ENCODE measurements at places on chromosomes 2 and 18.
A peak's percentile ranks its signal among the peaks of the same experiment; 100 is the strongest.

DNA sequence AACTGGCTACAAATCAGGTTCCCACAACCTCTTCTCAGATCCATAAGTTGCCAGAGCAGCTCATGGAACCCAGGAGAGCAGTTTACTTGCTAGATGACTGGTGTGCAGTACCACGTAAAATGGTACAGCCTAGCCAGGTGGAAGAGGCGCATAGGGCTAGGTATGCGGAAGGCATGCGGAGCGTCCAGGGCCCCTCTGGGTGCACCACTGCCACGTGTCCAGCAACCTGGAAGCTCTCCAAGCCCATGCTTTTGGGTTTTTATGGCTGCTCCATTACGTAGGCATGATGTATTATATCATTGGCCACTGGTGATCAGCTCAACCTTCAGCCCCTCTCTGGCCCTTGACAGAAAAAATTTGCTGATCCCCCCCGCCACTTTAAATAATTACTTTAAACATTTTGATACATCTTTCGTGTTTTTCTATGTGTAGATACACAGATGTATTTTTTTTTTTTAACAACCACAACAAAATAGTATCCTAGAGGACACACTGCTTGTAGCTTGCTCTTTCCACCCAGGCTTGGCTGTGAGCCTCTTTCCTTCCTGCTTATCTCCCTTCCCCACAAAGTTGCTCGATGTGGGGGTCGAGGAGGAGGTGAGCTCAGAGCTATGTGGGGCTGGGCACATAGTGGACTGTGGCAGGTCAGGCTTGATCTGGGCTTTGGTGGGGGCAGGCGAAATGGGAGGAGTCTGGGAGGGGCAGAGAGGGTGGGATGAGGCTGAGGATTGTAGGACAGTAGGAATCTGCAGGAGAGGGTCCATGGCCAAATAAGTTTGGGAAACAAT is 65.4 kb upstream of the MCFD2 start:
- DNase-seq: no peak

- DNase-seq: no peak
These were observed 167.1 kb downstream of the ESCO1 start for GRCh38 chr18:21433436-21433835.

- no peak for DNase-seq
These were observed 68.2 kb downstream of the UBR3 start for GRCh38 chr2:169895294-169895985.

GRCh38 chr2:230268606-230269243 is 43.2 kb downstream of the SP140 start:
- no peak for DNase-seq

DNA sequence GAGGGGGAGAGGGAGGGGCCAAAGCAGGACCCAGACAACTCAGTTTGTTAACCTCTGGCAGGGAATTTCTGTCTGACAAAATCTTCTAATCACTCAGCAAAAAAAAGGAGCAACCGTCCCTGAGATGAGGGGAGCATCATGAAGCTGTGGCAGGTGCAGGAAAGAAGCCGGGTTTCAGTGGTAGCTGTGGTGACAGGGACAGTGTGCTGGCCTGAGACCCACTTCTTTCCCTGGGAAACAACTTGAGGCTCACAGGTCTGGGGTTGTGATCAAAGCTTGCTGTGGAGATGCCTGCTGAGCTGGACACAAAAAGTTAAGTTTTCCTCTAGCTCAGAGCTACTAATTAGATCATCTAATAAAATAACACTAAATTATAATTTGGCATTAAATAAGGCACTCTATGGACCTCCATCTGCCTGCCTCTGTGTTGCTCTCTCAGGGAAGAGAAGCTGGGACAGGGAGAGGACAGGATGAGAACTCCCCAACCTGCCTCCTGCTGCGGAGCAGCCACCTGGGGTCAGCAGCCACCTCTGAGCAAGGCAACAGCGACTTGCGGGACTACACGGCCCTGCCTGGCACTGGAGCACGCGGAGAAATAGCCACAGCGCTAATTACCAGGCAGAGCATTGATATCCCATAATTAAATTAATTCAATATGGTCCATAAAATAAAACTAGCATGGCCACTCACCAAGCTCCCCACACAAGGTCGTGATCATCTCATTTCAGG is 104.6 kb upstream of the TEX51 start:
- DNase-seq: no peak

DNA sequence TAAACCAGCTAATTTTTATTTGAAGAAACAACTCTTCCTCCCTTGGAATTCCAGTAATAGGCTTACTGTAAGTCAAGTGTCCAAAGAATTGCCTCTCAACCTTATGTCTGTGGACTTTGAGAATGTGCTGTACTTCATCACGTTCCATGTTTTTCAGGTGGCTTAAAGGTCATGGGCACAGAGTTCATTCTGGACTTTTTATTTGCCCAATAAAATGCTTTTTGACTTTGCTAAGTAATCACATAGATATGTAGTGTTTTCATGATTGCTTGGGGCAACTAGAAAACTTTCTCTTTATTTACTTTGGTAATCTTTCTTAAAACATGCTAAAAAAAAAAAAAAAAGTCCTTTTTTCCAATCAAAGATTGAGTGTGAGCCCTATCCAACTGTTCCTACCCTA is 10.4 kb upstream of the DNAH7 start:
- no peak for DNase-seq

DNA sequence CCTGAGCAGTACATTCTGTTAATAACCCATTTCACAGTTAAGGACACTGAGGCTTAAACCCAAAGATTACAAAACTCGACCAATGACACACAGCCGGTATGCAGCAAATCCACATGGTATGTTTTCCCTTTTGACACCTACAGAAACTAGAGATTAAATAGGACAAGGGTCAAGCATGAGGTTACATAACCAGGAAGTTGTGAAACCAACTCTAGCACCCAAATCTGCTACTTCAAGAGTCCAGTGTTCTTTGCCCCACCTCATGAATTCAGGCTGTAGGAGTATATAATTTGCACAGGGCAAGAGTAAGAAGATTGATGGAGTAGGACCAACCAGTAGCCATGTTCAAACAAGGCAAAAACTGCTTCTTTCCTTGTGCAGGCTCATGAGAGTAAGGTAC is 249.8 kb downstream of the BCL11A start:
- no peak for DNase-seq

DNA sequence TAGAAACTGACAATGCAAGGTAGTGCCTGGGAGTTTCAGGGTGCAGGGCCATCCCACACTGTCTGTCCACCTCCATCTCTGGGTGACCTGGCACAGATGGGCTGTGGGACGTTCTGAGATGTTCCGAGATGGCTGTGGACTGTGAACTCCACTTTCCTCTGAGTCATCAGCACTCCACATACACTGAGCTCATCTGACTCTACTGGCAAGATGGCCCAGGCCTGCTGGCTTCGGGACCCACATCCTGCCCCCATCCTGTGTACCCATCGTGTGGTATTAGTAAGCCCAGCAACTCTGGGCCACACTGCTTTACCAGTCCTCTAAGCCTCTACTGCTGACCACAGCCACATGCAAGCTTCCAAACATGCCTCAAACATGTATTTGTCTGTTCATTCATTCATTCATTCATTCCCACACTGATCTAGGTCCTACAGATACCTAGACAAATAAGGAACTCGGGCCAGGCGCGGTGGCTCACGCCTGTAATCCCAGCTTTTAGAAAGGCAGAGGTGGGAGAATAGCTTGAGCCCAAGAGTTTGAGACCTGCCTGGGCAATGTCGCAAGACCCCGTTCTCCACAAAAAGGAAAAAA is 124.8 kb upstream of the CXCR4 start:
- DNase-seq: peak; percentile 69

- no peak for DNase-seq
These were observed 146.3 kb downstream of the TDRD15 start for GRCh38 chr2:21270083-21270491.

DNA sequence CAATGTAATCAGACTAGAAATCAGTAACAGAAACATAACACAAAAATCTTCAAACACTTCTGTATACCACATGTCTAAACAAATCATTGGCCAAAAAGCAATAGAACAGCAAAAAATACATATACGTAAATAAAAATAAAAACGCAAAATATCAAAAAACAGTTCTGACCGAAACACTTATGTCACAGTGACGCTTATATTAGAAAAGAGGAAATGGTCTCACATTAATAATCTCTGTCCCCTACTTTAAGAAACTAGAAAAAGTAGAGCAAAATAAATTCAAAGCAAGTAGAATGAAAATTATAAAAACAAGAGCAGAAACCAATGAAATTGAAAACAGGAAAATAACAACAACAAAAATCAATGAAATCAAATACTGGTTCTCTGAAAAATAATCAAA is 41.9 kb downstream of the TMEM131 start:
- no peak for DNase-seq

GRCh38 chr2:142435847-142436246 is 305.0 kb upstream of the LRP1B start:
- DNase-seq: no peak

- no peak for DNase-seq
These were observed 59.9 kb downstream of the SUMO1 start for GRCh38 chr2:202178346-202178958.

GRCh38 chr2:16728351-16729136 is 62.9 kb upstream of the CYRIA start:
- DNase-seq: no peak

DNA sequence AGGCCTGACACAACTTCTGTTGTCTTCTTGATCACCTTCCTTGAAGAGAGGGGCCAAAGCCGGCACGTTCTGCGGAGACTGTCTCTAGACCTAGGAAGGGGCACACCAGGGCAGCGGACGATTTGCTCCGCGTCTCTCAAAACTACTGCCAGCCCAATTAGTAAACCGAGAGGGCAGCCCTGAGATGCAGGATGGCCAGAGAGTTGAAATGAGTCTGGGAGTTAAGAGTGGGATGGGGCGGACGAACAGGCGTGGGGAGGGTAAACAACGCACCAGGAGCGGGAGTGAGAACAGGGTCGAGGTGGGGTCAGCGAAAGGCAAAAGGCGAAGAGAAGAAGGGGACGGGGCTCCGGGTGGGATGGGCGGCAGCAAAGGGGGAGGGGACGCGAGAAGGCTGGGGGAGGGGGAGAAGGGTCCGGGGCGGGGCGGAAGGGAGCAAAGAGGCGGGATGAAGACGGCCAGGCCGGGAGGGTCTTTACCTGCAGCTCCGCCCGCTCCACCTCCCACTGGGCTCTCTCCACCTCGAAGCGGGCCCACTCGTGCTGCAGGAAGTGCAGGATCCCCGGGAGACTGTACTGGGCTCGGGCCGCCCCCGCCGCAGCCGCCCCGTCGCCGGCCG is 476 bp downstream of the STRN start:
- DNase-seq: peak; percentile 46

DNA sequence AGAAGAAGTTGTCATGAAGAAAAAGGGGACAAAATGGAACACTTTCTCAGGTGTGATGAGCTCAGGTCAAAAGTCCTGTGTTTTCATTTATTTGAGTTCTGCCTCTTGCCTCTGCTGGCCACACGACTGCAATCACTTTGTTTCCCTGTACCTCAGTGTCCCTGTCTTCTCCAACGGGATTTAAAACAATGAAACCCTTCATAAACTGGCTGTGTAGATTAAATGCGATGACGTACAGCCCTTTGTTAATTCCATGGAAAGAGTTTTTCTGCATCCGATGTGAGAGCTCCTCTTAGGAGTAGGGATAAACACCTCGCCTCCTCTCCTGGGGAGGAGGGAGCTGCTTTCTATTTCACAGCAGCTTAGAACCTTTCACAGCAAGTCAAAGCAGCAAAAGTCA is 51.5 kb upstream of the CNGA3 start:
- no peak for DNase-seq

GRCh38 chr2:46446871-46447568 is 32.3 kb upstream of the TMEM247 start:
- no peak for DNase-seq

GRCh38 chr18:62950246-62950645 is 234.9 kb downstream of the PHLPP1 start:
- no peak for DNase-seq

DNA sequence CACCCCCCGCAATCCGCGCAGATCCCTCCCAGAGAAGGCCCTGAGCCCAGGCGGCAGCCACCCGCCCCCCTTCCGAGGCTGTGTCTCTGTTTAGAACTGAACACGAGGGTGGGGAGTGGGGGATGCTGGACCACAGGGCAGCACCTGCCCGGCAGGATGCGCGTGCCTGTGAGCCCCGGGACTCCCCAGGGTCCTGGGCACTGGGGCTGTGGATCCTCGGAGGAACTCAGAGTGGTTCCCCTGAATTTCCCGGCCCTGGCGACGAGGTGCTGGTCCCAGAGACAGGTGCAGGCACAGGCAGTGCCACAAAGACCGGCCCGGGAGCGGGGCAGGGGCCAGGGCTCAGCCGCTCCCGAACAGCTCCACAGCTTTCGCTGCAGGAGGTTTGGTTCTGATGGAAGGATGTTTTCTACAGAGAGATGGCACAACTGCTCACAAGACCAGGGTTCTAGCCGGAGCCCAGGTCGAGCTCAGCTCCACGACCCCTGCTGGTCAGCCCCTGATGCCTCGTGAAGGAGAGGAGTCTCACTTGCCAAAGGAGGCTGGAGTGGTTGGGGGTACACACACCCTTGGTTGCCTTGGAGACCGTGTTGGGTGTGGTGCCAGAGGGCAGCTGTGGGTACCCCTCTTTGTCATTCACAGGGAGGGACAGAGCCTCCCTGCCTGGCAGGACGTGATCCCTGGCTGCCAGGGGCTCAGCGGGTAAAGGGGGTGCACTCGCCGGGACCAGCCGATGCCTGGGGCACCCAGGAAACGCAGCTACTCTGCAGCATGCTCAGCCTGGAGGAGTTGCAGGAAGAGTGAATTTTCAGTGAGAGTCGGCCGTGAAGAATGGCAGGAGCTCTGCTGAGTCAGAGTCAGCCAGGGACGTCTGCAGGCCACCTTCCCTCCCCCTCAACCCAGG is 4.4 kb upstream of the NEU4 start:
- no peak for DNase-seq

DNA sequence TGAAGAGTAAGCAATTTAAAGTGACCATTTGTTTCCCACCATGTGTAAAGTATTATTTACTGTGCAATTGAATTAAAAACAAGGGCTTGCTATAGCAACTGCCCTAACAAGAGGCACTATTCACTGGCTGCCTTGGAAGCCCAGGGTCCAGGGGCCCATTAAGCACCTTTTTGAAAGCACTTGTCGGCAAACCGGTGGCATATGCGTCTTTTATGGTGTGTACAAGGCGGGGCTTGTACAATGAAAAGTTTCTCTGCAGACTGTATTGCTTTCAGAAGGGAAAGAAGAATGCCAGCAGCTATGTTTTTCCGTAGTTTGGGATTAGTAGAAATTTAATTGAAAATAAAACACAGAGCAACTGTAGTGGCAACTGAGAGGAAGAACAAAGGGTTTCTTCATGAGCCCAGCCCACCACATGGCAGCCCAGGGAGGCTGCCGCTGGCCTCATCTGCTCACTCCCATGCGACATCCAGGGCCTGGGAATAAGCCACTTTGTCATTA is 279.5 kb upstream of the PARD3B start:
- DNase-seq: no peak

GRCh38 chr18:10543277-10543676 is 17.4 kb downstream of the NAPG start:
- no peak for DNase-seq

GRCh38 chr2:145744541-145745386 is 1224.8 kb upstream of the ZEB2 start:
- no peak for DNase-seq

Measured in NK-92 treated with Interleukin-12 subunit alpha and Interleukin-12 subunit beta, amount 100 ng/mL, for 24 hours (cell line).